CD4-positive, alpha-beta T cell treated with Interleukin-2 at 100 ng/mL for 4 hours (primary cell): ENCODE measurements at places on chromosomes 7 and 10.

- no peak for DNase-seq
These were observed 32.7 kb downstream of the PRKAG2 start for GRCh38 chr7:151844071-151844824.

GRCh38 chr7:148698397-148699023 is at the start of gene CUL1:
Gene CUL1, plus strand, starts transcription at chr7:148698903. Its CDS starts 31,220 bp downstream, at chr7:148730123.
- DNase-seq: peak; percentile 85

- no peak for DNase-seq
These were observed 168.8 kb upstream of the POT1 start for GRCh38 chr7:125098377-125098970.

DNA sequence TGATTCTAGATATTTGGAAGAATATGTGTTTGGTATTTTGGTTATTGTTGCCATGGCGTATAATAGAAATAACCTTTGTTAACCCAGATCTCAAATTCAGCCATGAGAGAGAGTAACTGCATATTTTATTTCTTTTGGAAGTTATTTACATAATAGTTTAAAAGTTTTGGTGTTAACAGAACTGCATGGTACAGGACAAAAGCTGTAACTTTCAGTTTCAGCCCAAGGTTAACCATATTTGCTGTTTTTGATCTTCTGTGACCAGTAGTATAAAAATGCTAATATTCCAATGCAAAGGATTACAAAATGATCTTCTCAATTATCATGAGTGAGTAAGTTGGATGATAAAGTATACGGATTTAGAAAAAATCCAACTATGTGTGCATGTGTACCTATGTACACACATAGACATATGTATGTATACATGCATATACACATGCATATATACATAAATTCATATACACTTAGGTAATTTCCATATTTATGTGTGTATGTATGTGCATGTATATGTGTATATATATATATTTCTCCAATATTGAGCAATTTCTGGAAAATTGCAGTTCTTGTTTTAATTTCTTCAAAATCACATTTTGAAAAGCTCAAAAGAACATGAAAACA is 38.0 kb upstream of the PIP4K2A start:
- no peak for DNase-seq

DNA sequence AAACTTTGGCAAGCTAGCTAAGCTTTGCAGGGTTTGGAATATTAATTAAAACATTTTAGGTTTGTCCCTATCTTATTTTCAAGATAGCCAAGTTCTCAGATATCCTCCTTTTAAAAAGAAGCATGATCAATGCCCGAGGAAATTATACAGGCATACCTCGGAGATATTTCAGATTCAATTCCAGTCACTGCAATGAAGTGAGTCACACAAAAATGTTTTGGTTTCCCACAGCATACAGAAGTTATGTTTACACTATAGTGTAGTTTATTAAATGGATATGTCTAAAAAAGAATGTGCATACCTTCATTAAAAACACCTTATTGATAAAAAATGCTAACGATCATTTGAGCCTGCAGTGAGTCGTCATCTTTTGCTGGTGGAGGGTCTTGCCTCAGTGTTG is 382.9 kb upstream of the NPVF start:
- no peak for DNase-seq

DNA sequence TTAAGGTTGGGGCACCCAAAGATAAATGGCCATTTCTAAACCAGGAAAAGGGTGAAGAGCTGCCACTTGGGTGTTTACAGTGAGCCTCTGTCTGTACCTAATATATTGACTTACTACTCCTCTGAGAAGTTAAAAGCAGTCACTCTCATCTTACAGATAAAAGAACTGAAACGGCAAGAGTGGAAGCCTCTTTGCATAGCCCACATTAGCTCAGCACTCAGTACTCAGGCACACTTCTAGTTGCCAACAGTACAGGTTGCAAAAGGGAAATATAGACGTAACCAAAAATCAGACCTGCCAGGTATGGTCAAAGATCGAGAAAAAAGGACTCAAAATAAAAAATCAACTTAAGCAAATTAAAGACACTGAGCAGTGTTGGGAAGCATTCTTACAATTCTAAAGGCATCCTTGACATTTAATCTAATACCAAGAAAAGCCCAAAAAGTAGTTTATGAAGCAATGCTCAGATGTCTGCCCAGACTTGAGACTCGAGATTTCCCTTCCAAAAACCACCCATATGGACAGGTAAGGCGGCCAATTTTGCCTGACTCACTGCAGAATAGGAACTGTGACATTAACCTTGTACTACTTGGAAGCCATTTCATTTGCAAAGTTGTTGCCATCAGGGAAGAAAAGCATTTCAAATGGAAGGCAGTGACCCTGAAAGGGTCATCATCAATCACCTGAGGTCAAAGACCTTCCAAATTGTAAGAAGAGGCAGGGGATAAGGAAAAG is 139.3 kb downstream of the SLC25A13 start:
- no peak for DNase-seq

DNA sequence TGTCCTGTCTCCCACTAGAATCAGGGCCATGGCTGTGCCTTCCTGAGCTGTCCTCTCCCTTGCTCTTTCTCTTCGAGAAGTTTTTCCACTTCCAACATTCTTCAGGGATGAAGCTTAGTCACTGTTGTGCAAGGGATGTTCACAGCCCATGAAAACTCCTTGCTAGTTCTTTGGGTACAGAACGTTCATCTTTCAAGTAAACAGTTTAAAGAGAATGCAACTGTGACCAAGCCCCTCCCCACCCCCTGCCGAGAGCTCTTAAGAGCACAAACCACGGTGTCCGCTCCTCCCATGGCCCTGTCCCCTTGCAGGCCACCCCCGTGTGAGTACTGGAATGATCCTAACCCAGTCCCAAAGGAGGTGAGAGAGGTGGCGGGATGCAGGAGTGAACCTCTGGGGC is 161.1 kb upstream of the RHEB start:
- no peak for DNase-seq

DNA sequence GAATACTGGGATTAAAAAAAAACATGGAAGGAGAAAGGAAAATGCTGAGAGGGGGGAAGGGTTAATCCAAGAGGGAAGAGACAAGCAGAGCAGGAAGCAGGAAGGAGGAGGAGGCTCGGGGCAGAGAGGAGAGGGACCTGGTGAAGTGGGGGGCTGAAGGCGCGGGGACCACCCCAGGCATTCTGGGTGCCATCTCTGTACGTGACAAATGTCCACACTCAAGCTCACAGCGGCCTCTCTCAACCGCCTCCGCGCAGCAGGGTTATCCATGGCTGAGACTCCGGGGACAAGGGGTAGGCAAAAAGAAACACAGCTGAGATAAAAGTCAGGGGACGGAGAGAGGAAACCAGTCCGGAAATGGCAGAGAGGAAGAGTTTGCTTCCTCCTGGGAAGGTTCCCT is 33.9 kb downstream of the EN2 start:
- no peak for DNase-seq

DNA sequence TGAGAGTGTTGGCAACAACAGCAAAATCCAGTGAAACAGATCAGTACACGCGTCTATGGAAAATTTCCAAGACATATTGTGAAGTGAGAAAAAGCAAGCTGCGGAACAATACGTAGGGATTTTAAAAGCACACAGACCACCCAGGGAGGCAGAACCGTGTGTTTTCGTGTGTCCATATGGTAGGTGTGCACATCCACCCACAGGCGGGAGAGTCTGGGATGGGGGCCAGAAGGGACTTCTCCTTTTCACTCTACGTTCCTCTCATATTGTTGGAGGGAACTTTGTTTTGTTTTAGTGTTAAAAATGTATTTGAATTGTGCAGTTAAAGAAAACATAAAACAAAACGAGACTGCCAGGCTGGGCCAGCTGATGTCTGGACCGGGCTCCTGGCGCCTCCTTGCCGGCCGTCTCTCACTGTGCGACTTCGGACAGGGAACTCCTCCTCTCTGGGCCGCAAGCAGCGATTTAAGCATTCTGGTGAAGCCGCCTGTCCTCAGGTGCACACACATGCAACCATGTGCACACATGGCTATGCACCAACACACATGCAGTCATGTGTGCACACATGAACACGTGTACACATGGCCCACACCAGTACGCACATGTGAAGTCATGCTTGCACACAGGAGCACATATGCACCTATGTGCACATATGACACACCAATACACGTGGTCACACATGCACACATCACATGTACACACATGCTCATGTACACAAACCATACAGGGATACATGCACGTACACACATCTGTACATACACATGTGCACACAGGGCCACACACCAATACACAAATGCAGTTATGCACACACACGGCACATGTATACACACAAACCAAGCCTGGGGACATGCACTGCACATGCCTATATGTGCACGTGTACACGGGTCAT is 141.1 kb downstream of the ELFN1 start:
- no peak for DNase-seq

DNA sequence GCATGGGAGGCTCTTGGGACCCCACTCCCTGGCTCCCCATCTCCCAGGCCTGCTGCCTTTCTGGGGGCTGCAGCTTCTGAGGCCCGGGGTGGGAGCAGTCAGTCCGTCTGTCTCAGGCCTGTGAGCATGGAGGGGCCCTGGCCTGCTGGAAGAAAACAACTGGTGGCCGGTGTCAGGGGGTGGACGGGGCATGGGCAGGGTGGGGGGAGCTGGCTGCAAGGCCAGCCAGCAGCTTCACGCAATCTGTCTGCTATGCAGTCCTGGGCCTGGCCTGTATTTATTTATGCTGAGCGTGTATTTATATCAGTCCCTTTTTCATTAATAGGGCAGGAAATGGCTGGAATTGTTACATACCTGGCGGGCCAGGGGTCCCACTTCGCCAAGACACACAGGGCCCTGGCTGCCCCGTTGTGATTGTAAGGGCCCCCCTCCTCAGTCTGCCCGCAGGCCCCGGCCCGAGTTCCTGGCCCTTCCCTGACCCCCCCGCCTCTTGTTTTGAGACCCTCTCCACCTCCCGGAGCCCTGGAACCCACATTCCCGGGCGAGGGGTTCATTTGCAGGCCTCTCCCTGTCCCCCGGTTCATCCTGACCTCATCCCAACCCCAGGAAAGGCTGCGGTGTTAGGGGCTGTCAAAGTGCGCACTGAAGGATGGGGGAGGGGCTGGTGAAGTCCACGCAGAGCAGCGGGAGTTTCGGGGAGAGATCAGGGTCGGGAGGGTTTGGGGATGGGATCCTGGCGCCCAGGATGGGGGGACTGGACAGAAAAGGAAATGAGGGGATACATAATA is 8.2 kb downstream of the TMEM270 start:
- no peak for DNase-seq

DNA sequence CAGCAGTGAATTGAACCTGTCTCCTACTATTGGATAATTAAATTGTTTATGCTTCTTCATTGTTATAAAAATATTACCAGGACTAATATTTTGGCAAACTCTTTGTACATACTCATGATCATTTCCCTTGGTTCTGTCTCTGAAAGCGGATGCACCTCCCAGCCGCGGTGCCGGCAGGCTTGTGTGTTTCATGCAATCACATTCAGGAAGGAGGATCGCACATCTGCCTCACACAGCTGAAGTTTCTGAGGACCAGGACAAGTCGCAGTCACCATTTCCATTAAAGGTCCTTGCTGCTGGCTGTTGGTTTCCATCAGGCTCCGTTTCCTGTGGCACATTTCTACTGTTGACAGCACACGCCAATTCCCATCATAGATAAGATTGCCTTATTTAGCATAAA is 117.8 kb upstream of the SHH start:
- DNase-seq: no peak

GRCh38 chr7:39613577-39613976 is 9.8 kb upstream of the RALA start:
- no peak for DNase-seq

- no peak for DNase-seq
These were observed 66.0 kb downstream of the CLEC2L start for GRCh38 chr7:139589474-139589873.

GRCh38 chr10:34124522-34125035 is 690.5 kb downstream of the PARD3 start:
- no peak for DNase-seq

- no peak for DNase-seq
These were observed 56.1 kb upstream of the NOBOX start for GRCh38 chr7:144459635-144460034.

- DNase-seq: no peak
These were observed 2.5 kb upstream of the ETV1 start for GRCh38 chr7:13991791-13992595.

- DNase-seq: no peak
These were observed 130.1 kb downstream of the RGS10 start for GRCh38 chr10:119412244-119413092.

DNA sequence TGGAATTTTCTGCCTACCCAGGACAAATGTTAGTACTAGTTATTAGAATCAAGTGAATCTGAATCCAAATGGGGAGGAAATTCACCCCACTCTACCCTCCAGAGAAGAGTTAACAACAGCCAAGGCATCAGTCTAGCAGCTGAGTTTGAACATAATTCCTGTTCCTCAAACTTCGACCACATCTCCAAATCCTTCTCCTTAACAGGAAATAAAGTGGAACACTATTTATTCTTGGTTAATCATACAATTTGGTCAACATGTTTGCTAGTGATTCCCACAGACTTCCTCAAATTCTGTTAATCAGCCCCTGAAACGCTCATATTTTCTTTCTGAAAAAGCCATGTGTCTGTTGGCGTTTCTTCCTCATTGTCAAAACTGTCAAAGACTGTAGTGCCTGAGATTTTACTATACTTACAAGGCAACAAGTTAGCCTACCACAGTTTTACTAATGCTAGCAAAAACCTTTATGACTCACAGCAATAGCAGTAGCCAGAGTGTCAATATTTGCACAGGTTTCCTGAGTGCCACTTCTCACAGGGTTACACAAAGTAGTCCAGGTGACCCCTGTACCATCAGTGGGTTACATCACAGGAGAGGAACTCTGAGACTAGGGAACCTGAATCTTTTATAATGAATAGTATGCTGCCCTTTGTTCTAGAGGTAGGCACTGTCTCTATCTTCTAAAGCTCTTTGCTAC is 202.9 kb downstream of the GRM3 start:
- DNase-seq: no peak

DNA sequence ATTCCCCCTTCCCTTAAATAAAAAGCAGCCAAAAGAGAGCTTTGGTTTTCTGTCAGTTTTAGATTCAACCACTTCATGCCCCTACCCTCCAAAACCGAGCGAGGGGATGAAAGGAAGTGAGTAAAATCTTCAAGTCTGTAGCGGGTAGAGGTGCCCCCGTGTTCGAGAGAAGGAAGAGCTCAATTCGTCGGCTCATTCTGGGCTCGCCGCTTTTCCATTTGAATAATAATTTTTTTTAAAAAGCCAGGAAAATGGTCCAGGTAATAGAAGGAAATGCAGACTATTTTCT is 436.2 kb upstream of the GALNT17 start:
- peak; percentile 17 for DNase-seq
